ENCODE measurements at places on chromosomes 5 and 9.
A peak's percentile ranks its signal among the peaks of the same experiment; 100 is the strongest.

DNA sequence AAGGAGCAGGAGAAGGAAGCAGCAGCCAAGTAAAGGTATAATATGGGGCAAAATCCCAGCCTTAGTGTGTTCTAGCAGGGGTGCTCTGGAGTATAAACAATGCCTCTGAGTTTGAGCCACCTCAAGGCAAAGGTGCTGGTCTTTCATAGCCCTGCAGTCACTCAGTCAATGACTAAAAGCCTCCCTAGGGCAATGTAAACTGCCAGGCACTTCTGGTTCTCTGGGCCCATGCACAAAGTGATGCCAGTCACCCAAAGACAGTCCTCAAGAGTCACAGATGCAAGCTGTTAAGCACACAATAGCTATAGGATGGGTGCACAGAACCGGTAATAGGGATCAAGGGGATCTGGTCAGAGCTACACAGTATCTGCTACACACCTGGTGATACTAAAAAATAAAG lies 12.6 kb downstream of the ZBTB5 start:
- DNase-seq: no peak

DNA sequence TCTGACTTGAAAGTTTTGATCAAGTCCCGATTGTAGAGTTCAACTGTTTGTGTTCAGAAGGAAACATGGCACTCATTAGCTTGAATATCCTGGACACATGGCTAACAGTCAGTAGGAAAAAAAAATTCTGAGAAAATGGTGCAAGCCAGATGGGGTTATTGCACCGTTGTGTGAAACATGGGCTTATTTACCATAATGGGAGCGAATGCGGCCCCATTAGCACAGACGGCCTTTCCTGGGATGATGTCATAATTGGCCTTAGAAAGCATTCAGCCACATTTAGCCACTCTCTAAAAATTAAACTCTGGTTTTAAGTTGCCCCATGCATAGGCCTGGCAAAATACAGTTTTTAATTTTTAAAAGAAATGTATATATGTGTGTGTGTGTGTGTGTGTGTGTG lies 112.1 kb downstream of the IRX2 start:
- no peak for DNase-seq

- no peak for DNase-seq
Measured at GRCh38 chr5:170228762-170229435, 3.9 kb upstream of the C5orf58 start.

DNA sequence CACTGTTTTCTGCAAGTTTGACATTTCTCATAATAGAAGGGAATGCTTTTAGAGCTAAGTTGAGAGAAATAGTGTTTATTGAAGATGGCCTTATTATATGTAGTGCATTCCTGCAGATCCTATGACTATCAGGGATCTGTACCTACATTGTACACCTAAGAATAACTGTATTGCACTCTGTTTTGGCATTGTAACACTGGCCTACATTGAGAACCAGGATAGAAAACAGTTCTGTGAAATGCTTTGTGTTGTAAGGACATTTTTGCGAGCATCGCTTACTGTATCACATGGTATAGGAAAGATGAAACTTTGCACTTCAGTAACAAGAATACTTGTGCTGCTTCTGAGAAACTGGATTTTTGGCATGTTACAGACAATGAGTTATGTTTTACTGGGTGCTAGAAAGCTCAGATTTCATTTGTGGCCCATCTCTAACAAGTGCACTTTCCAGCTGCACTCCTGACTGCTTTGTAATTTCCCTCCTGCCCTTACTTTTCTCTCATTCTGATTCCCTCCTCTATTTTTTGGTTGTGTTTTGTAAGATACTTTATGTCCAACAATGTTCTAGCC lies 30.6 kb downstream of the C9orf85 start:
- no peak for DNase-seq

- DNase-seq: peak; percentile 55
Measured at GRCh38 chr9:4077499-4078102, 222.3 kb downstream of the GLIS3 start.

GRCh38 chr9:109855540-109855939 lies 75.5 kb downstream of the PALM2AKAP2 start:
- no peak for DNase-seq

- DNase-seq: no peak
Measured at GRCh38 chr5:97194366-97194765, 11.3 kb upstream of the RIOK2 start.

DNA sequence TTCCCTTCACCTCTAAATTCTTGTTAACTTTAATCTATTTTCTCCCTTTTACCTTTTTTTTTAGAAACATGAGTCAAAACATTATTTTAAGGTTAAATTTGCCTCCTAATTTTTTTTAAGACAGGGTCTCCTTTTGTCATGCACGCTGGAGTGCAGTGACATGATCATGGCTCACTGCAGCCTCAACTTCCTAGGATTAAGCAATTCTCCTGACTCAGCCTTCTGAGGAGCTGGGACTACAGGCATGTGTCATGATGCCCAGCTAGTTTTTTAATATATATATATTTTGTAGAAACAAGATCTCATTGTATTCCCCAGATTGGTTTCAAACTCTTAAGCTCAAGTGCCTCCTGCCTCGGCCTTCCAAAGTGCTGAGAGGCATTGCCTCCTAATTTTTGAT lies 424.7 kb upstream of the FAM174A start:
- DNase-seq: no peak

DNA sequence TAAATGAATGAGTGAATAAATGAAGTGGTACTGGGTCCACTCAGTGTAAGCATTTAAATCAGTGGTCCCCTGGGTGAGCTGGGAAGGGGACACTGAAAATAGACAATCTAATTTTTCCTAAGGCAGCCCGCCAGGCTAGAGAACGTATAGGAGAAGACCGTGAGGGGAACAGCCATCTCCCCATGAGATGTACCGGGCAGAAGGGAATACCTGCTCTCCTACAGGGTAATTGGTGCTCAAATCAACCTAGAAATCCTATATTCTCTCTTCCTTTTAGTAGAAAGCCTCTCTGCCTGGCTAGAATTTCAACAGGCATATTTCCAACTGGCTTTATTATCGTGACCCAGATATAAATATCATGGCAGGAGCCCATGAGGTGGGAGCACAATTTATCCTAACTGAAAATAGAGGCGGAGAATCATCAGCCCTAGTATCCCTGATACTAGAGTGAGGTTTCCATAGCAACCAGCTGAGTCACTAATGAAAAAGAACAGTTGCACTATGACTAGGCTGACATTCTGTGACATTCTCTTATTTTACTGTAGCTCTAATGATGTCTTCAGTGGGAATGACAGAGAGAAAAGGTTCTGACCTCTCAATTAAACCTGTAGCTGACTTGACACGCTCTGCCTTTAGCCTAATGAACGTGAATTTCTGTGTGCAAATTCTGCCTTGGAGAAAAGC lies 96.5 kb upstream of the CAST start:
- no peak for DNase-seq

DNA sequence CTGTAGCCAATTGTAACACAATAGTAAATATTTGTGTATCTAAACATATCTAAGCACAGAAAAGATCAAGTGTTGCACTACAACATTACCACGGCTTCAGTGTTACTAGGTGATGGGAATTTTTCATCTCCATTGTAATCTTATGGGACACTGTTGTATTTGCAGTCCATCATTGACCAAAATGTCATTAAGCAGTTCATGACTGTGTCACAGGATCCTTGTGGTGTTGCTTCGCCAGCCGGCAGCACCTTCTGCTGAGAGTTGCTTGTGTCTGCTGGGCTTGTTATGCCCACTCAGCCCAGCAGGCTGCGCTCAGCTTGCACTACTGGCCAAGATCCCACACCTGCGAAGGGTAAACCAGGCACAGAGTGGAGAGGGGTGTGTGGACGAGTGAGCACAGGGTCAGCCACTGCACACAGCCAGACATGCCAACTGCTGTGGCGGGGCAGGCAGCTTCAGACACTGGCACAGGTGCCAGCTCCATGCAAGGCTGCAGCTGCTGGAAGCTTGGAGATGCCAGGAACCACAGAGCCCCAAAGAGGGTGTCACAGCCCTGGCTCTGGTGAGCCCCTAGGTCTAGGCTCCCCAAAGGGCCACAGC lies 273.7 kb downstream of the CETN3 start:
- no peak for DNase-seq

DNA sequence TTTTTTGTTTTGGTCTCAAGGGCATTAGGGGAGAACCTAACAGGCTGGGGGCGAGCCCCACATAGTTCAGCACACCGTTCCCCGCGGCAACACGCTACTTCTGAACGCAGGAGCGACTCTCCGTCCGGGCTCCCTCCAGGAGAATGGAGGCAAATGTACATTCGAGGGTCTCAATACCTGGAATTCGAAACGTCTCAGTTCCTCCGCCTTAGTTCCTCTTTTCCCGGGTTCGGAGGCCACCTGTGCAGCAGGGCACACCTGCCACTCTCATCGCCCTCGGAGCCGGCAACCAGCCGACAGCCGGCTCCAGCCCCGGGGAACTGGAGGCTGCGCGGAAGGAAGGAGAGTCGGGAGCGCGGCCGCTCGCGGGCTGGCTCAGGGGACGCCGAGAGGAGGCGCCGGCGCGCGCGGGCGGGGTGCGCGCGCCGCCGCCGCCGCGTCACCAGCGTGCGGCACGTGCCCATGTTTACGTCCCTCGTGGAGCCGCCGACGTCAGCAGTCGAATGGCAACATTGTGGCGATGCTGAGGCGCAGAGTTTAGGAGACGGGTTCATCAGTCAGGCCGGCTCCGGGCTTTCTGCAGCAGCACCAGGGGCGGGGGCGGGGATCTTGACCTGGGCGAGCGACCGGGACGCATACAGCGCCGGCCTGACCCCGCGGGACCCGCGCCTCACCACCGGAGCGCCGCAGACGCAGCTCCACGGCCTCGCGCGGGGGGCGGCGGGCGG lies at the start of gene JMY:
TSS of gene JMY (plus strand) at position 498 of the 728 bp plus-strand sequence. CDS start 520 bp downstream, outside the sequence.
- no peak for DNase-seq

DNA sequence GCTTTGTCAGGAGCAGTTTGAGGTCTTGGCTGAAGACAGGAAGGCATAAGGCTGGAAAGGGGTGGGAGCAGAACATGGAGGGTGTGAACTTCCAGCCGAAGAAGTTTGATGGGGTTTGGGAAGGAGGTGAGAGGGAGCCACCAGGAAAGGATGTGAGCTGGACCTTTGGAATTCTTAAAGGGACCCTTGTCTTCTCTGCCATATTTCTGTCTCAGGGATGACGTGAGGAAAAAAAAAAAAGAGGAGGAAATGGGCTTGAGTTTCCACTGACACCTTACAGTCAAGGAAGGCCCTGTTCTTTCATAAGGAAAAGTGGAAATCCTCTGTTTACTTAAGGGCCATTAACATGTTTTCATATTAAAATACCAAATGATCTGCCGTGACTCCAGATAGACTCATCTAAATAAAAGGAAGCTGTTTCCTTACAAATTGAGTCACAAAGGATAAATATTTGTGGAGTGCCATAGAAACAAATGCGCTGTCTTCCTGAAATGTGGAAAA lies 132.1 kb downstream of the PALM2AKAP2 start:
- DNase-seq: peak; percentile 46

DNA sequence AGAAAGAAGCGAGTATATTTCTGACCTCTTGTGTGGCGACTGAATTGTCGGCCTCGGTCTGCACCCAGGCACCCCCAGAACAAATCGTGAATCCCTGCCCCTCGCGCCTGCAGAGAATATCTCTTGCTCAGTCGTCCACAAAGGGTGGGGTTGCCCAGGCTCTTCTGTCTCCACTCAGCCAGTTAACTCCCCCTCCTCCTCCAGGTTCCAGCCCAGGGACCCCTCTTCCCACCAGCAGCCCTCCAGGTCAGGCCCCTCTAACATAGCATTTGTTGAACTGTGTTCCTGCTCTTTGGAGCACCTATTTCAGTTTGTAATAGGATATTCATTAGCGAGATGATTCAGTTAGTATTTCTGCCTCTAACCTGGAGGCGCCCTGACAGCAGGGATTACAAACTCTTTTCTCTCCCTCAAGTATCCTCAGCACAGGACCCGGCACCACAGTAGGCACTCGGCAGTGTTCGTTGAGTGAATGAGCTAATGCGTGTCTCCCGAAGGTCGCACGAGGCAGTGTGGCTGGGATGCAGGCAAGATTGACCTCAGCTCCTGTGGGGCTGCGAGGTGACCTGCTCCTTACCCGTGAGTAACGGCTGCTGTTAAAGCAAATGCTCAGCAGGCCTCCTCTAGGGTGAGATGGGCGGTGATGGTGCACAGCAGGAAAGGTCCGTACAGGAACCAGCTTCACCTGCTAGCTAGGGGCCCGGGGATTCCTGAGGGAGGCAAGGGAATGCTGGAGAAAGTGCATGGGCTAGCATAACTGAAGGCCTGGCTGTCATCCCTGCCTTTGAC lies 25.8 kb downstream of the ZBTB34 start:
- no peak for DNase-seq

- DNase-seq: no peak
Measured at GRCh38 chr9:21558615-21559401, 76.7 kb upstream of the IFNE start.

DNA sequence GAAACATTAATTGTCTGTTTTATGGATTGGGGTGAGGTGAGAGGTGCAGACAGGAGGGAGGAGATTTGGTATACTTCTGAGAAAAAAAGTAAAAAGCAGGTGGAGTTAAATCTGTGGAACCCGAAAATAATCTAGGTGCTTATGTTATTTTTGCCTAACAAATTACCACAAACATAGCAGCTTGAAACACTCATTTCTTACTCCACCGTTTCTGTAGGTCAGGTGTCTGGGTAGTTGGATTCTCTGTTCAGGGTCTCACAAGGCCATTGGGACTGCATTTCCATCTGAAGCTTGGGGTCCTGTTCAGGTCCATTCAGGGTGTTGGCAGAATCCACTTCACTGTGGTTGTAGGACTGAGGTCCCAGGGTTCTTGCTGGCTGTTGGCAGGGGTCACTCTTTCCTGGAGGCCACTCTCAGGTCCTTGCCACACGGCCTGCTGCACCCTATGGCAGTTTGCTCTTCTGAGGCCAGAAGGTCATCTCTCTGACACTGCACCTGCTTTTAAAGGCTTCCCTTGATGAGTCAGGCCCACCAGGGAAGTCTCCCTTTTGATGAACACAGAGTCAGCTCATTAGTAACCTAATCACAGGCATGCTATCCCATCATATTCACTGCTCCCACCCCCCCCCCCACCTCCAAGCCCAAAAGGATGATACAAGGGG lies 82.2 kb downstream of the TRIO start:
- DNase-seq: no peak

DNA sequence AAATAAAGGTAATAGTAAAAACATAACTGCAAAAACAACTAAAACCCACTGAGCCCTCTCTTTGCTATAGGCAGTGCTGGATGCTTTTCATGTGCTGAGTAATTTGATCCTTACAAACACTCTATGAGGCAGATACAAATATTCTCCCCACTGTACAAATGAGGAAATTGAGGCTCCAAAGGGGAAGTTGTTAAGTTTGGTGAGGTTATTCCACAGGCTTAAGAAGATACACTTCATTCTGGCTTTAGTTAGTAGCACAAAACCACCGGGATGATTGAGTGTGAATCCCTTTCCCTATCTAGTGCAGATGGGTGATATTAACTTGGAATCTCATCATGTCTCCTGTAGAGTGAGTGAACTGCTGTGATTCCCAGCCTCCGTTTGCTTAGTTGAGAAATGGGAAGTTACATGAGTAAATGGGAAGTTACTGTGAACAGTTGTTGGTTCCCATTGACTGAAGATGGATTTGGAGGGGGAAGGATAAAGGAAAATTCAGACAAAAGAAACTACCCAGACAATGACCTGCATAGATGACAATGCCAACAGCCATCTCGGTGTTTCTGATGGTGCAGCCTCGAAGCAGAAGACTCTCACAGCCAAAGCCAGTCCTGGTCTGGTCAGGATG lies 208.3 kb downstream of the ATP10B start:
- no peak for DNase-seq

GRCh38 chr5:141795421-141795820 lies 82.8 kb downstream of the PCDH1 start:
- DNase-seq: no peak

- DNase-seq: peak; percentile 87
Measured at GRCh38 chr9:115691693-115692092, 461.9 kb upstream of the PAPPA start.

- no peak for DNase-seq
Measured at GRCh38 chr9:88587885-88588649, 53.1 kb downstream of the NXNL2 start.

GRCh38 chr5:159571501-159572244 lies 241.4 kb upstream of the IL12B start:
- no peak for DNase-seq
